ENCODE measurements at places on chromosomes 11 and 22. TPM values are rescaled to one million over a fixed set of nuclear protein-coding genes. Genes with fewer than 3 reads are reported as not detected.

POU2F3 gene
- 0.22 TPM for total RNA-seq

KRTAP5-11 gene
- total RNA-seq, result not detected

FZD4 gene
- 0.87 TPM for total RNA-seq

OR2AG1 gene
- total RNA-seq, result not detected

H19 gene
- 32,797 TPM for total RNA-seq

All from placental epithelial cell (primary cell).